Astrocyte of the cerebellum (primary cell): ENCODE measurements at places on chromosomes 13 and 19.

DNA sequence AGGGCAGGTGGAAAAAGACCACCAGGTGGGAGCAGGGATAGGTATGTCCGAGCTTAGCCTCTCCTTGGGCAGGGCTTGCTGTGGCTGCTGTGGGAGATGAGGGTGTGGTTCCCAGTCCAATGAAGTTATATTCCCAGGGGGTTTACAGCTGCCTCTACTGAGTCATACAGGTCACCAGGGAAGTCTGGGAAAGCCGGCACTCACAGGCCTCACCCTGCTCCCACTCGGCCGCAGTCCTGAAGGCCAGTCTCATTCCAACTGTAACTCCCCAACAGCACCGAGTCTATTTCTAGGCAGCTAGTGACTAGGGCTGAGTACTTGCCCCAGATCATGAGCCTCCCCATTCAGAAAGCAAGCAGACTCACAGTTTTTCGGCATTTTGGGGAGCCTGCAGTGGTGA lies 77.1 kb downstream of the FNDC3A start:
- no peak for DNase-seq

DNA sequence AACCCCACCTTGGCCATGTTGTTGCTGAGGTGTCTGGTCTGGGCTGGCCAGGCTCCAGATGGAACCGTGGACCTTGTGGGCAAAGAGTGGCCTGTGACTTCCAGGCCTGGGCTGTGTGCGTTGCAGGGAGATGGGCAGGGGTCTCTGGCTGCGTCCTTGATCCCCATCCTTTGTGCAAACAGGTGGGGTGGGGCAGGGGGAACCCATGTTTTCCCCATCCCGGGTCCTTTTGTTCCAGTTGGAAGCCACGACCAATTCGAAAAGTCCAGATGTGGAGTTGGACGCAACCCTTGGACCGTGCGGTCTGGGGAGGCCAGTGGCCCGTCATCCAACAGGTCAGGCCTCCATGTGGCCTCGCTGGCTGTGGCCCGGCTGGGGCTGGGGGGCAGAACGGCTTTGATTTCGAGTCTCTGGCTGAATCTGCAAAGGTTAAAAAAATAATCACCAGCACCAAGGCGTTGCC lies 13.1 kb upstream of the COMP start:
- no peak for DNase-seq

- no peak for DNase-seq
Measured at GRCh38 chr19:29815231-29815630, 3.4 kb downstream of the CCNE1 start.

DNA sequence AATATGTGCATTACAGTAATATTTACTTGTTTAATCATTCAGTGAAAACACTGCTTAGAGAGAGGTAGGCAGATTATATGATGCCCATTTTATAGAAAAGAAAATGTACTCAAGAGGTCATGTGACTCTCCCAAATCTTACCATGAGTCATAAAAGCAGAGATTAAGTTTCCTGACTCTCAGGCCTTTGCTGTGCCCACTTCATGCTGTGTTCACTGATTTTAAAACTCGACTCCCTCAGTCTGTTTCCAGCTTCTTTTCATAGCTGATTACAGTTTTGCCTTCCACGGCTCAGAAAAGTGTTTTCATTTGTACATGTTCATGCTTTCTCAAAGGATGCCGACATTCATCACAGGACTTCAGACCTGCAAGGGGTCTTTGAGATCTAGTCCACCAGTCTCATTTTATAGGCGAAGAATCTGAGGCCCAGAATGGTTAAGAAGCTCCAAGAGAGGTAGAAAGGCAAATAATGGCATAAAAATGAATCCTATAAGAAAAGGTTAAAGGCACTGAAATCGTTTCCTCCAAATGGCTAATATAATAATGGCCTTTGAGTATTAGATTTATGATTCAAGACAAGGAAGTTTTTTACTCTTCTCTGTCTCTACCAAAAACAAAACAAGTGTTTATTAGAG lies 9.0 kb upstream of the IPO5 start:
- DNase-seq, result no peak

GRCh38 chr19:18433735-18434398 lies 4.1 kb downstream of the ISYNA1 start:
- DNase-seq, result no peak

- peak; percentile 68 for DNase-seq
Measured at GRCh38 chr19:38003438-38004185, 96.6 kb downstream of the SIPA1L3 start.

- no peak for DNase-seq
Measured at GRCh38 chr19:16051254-16052025, 24.9 kb upstream of the TPM4 start.

DNA sequence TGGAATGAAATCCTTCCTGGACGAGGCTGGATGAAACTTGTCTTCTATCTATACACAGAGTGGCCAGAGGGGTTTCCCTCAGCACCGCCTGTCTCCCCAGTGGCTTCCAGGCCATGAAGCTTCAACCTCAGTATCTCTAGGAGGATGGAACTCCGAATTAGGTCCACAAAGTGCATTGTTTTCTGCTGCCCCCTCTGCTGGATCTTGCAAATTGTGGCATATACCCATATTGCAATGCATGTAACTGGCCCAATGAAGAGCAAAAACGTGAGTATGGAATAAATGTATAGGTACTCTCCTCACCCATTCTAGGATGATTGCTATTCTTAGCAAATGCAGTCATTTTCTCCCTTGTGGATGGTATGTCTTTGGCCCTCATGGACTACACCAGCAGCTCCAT lies 14.7 kb upstream of the LILRB4 start:
- DNase-seq, result no peak

- no peak for DNase-seq
Measured at GRCh38 chr19:44893332-44894051, 2.4 kb downstream of the TOMM40 start.

DNA sequence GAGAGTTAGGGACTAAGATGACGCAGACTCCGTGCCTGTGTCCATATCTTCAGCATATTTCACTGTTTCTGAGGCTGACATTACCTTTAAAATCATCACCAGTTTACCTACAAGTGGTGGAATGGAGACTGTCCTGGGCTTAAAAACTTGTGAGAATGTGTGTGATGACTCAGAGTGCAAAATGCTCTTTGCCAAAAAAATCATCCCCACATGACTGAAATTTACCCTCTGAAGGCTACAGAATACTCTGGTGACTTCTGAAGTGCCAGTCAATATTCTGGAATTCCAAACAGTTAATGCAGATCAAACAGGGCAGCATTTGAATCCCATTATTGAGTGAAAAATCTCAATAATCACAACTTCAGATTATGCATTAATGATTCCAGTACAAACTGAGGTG lies 901.4 kb downstream of the EFNB2 start:
- no peak for DNase-seq

DNA sequence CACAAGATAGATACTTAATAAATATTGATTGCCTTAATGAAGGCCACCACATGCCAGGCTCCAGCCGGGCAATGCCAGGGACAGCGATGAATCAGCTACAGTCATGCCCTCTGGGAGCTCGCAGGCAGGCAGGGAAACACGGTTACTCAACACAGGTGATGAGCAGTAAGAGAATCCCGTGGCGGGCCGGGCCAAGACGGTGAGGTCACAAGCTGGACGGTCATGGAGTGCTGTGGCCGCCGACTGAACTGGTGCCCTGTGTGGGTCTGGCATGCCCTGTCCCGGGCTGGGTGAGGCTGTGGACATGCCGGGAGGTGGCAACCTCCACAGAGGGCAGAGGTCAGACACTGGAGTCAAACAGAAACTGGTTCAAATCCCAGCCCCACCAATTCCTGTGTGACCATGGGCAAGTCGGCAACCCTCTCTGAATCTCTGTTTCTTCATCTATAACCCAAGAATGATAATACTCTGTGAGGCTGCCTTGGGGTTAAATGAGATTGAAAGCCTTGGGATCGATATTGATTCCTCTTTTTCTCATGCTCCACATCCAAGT lies 13.2 kb upstream of the PAK4 start:
- DNase-seq, result no peak
